ENCODE measurements at places on chromosomes 3 and 15.

- peak; percentile 33 for DNase-seq
Measured at GRCh38 chr3:48990636-48991469, 812 bp downstream of the P4HTM start.

- DNase-seq, result no peak
Measured at GRCh38 chr3:2837239-2837638, 272.9 kb downstream of the IL5RA start.

DNA sequence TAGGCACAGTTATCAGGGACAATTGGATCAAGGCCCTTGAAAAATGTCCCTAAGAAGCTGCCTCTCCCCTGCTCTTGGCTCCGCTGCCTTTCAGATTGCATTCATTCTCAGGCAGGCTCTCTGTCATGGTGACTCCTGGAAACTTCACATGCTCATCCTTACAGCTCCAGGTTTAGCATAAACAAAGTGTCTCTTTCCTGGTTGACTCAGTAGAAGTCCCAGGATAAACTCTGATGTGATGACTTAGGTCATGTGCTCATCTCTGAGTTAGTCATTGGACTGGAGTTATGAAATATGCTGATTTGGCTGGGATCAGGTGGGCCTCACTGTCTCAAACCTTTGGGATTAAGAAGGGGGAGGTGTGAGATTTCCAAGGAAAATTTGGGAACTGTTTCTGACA, 243.8 kb downstream of the ZNF621 start:
- no peak for DNase-seq

- DNase-seq, result no peak
Measured at GRCh38 chr3:48069339-48069738, 53.1 kb upstream of the MAP4 start.

DNA sequence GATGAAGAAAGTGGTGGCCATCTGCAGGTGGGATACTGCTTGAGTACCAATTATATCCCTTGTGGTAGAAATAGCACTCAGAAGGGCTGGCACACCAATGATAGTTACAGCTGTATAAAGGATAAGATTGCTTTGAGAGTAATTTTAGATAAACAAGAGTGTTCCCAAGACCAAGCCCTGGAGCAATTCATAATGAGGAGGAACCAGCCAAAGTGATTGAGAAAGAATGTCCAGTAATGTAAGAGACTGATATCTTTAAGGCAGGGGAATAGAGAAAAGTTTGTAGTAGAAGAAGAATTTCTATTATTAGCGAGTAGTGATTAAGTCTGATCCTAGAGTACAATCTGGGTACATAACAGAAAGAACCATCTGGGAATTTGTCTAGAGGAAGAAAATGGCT, 945.1 kb downstream of the OTOL1 start:
- DNase-seq, result no peak

DNA sequence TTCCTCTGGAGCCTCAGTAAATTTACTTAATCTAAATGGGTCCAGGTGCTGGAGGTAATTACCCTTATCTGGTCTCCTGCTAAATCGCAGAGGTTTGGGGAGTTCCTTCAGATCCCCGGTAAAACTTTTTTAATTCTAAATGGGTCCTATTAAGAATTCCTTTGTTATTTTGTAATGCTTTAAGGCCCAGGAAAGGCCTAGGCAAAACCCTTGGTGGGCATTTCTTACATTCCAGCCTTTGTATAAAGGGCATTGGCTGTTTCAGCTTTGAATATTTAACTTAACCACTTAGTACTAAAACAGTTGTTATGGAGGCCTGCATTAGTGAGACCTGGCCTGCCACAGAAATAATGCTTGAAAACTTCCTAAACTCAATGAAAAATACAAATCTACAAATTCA, 14.9 kb upstream of the ZNF662 start:
- no peak for DNase-seq

DNA sequence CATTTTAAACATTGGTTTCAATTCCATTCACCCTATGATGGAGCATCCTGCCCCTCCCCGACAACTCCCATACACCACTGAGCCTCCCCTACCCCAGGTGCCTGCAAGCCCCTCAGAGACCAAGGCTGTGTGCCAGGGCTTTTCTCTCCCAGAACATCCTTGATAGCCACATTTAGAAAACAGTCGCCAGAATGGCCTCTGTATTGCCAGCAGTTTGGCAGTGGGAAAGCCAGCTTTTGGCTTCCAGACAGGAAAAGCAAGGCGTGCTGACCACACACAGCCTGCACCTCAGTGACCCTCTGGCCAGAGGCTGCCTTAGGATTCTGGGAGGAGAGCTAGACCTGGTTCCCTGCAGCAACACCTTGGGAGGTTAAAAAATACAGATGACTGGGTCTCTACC, 18.2 kb upstream of the HRH1 start:
- no peak for DNase-seq

- DNase-seq, result no peak
Measured at GRCh38 chr15:74960286-74960685, 3.7 kb upstream of the RPP25 start.

- no peak for DNase-seq
Measured at GRCh38 chr3:142802891-142803290, 79.1 kb downstream of the TRPC1 start.

GRCh38 chr3:161104561-161105551, at the start of gene B3GALNT1:
B3GALNT1 (minus strand) TSS chr3:161105349; CDS start chr3:161086754, 18,595 bp downstream.
- peak; percentile 55 for DNase-seq

- no peak for DNase-seq
Measured at GRCh38 chr3:33278163-33278562, 921 bp downstream of the FBXL2 start.

DNA sequence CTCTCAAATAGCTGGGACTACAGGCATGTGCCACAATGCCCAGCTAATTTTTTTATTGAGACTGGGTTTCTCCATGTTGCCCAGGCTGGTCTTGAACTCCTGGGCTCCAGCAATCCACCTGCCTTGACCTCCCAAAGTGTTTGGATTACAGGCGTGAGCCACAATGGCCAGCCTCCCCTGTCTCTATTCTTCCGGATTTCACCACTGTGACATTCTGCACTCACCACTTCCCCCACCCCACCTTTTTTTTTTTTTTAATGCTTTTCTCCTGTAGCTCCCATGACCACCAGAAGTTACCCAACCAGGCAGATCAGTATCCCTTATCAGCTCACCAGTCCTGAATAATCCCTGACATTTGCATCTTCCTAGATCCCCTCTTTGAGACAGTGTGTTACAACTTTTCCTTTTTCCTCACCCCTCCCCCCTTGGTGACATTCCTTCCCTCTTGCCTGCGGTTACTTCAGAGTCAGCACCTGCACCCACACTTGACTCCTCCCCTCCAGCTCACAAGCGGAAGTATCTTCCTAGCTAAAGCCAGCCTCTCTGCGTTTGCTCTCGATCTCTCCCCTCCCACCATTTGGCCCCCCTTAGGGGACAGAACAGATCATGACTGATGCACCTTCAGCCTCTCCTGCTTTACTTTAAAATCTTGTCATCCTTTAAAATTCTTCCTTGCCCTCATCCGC, 13.5 kb upstream of the ZNF592 start:
- peak; percentile 29 for DNase-seq
